ENCODE measurements at places on chromosomes 12 and 14.

GRCh38 chr12:95532851-95533250, 18.4 kb downstream of the USP44 start:
- no peak for DNase-seq

GRCh38 chr14:54646626-54647025, 79.7 kb downstream of the SAMD4A start:
- no peak for DNase-seq

- no peak for DNase-seq
Observed at GRCh38 chr12:122668268-122668667, 34.9 kb downstream of the HCAR2 start.

GRCh38 chr12:124629117-124629516, 61.7 kb upstream of the NCOR2 start:
- DNase-seq: no peak

GRCh38 chr12:121532503-121533393, 48.1 kb downstream of the KDM2B start:
- DNase-seq: no peak

- no peak for DNase-seq
Observed at GRCh38 chr14:75246546-75247285, 31.9 kb upstream of the FOS start.

GRCh38 chr14:24106672-24107271, 7.8 kb upstream of the DCAF11 start:
- no peak for DNase-seq

DNA sequence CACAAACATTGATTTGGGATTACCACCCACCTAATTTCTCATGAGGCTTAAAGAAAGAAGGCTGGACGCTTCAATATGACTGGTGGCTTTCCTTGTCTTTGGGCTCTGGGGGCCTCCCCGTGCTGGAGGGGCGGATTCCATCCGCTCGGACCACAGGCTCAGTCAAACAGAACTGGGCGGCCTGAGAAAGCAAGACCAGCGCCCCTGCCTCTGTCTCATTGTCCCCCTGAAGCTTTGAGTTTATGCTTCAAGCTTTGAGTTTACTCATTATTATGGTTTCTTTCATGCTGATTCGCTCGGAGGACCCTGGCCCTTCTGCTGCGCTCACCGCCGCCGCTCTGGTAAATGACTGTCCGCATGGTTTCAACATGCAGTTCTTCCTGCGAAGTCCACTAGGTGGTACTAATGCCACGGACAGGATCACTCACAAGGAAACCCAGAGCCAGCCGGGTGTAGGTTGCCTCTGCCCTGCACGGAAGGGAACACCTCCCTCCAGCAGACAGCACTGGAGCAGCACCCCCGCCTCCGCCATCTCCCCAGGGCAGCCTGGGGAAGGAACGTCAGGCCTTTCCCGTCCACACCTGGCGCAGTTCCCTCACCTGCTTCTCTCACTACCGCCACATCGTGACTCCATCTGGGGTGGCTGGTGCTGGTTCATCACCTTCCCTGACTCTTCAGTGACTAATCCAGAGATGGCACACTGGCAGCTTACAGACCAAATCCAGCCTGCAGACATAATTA, 13.2 kb upstream of the TIGAR start:
- no peak for DNase-seq

GRCh38 chr12:64723630-64724029, 35.6 kb downstream of the GNS start:
- DNase-seq: no peak

GRCh38 chr14:22494486-22495135, 94.4 kb downstream of the DAD1 start:
- no peak for DNase-seq

DNA sequence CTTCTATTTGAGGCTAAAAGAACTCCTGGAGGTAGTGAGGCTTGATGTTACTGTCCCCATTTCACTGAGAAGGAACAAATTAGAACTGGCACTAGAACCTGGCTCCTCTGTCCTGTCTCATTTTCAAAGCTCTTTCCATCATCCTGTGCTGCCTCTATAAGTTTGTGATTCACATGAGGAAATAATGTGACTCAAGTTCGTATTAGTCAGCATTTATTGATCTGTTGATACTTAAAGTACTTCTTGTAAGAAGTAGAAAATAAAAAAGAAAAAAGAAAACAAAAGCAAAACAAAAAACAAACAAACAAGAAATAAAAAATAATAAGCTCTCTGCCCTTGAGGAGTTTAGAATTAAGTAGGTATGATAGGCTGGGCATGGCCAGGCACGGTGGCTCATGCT, 2.3 kb upstream of the ESPL1 start:
- DNase-seq: no peak

GRCh38 chr12:110549716-110550115, 33.4 kb downstream of the PPTC7 start:
- no peak for DNase-seq

DNA sequence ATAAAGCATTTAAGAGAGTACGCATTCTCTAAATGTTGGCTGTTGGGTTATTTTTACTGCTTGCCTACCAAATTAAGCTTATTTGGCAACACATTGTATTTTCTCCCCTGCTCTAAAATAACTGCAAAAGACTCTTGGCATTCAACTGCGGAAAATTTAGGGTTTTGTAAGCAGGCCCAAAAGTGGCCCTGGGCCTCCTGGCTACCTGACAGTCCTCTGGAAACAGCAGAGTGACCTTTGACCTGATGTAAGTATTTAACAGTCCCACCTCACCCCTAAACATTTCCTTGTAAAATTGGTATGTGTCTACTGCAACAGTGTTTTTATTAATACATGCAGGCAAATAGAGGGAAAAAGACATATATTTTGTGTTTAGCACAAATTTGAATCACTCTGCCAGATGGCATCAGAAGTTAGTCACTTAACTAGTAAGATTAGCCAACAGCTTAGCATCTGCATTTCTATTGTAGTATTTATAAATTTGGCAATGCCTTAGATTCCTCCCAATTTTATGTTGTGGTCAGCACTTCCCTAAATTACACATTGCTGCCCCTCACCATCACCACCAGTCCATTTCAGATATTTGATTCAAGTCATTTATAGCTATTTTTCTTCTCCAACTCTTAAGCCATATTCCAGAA, 11.2 kb downstream of the LLPH start:
- no peak for DNase-seq

DNA sequence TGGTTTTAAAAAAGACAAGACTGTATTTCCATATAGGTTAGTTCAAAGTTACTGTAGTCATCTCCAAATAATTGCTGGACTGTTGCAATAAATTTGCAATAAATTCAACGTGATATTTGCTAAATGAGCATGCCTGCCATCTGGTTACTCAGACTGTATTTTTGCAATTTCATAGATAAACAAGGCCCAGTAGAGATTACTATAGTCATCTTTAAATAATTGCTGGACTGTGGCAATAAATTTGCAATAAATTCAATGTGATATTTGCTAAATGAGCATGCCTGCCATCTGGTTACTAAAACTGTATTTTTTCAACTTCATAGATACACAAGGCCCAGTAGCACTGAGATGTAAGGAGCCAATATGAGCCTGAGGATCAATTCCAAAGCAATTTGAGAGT, 5.6 kb downstream of the NTN4 start:
- DNase-seq: no peak

DNA sequence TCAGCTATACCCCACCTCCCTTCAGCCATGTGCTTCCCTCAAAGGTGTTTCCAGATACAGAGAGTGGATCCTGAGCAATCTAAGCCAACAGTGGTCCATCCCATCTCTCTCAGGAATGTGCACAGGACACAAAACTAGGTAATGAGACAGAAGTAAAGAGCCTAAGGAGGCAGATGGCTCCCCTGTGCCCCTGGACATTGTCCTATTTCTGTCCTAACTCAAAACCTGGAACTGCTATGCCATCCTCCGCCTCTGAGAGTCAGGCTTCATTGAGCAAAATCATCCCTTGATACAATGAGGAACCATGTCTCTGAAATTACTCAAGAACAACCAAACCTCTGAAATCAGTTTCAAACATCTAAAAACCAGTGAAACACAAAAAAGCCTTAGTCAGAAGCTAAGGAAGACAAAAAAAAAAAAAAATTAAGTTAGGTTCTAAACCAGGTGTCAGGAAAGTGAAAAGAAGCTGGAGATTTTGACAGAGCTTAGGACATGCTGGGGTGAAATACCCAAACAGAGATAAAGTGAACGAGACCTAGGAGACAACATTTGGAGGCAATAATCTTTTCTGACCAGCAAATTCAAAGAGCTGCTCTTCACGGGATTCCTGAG, 200.3 kb upstream of the PLEKHG7 start:
- no peak for DNase-seq

GRCh38 chr14:81068176-81068782, 112.9 kb downstream of the TSHR start:
- no peak for DNase-seq

DNA sequence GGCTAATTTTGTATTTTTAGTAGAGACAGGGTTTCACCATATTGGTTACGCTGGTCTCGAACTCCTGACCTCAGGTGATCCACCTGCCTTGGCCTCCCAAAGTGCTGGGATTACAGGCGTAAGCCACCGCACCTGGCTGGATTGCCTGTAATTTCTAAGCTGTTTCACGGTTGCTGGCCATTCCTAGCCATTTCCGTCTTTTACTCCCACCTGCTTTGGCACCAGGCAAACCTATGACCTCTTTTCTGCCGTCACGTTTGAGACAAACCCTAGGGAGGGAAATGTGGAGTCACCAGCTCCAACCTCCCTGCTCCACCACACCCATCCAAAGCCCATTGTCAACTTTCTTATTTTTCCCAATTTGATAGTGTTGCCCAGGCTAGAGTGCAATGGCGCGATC, 1.2 kb downstream of the GPR132 start:
- no peak for DNase-seq

DNA sequence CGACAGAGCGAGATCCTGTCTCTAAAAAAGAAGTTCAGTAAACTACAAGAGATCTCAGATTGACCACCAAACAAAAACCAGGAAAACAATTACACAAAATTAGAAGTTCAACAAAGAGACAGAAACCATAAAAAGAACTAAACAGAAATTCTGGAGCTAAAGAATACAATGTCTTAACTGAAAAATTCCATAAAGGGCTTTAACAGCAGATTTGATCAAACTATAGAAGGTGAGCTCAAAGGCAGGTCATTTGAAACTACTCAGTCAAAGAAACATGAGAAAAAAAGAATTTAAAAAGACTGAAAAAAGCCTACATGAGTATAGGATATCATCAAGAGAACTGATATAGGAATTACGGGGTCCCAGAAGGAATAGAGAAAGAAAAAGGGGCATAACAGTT, 71.2 kb downstream of the ITPR2 start:
- no peak for DNase-seq

DNA sequence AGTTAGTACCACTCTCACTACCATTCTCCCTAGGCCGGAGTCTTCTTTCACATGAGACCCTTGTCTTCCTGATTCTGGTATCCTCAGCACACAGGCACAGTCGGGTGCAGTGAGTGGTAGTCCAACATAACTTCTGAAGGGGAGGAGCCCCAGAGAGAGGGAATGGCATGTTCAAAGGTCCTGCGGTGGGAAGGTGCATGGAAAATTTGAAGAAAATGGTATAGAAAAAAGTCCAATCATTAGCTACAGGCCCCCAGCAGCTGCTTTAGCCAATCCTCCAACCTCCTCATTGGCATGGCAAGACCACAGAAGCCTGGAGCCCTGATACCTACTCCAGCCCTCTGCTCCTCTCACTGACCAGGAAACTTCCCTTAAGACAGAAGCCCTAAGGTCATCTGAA, 96.6 kb downstream of the ZFP36L1 start:
- DNase-seq: no peak

GRCh38 chr12:88562151-88562550, 18.1 kb downstream of the KITLG start:
- no peak for DNase-seq

- no peak for DNase-seq
Observed at GRCh38 chr14:41549821-41550607, 56.7 kb upstream of the LRFN5 start.

DNA sequence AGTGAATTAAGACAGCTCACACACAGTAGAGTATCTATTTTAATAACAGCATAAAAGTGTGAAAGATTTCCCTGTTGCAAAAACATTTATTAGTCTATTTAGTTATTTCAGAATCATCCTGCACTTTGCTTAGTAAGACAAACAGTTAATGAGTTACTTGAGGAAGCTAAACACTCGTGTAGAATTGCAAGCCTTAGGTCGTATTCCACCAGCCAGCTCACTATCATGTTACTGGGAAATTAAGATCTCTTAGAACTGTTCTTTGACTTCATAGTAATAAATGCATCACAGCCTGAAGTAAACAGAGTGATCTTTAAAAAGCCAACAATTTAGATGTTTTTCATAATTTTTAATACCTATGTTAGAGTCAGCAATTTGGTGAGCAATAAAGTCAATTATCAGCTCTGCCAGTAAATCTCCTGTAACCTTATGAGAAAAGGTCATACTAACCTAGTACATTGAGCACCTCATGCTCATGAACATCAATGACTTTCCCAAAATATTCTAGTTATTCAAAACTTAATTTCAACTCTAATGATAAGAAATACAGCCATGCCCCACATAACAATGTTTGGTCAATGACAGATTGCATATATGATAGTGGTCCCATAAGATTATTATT, 26.7 kb upstream of the ETNK1 start:
- DNase-seq: no peak

DNA sequence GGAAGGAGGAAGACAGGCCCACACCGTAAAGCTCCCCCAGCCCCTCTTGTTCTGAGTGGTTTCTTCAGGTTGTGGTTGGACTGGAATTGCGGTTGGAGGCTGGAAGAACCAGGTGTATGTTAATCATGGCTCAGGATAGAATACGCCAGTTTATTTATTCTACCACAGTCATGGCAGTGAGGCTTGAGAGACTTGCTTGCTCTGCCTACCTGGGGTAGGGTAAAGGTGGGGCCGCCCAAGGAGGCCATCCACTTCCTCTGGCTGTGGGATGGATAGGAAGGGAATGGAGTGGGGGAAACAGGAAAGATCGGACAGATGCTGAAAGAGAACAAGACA, 8.1 kb downstream of the SHMT2 start:
- no peak for DNase-seq

- no peak for DNase-seq
Observed at GRCh38 chr12:92334552-92334951, 188.9 kb upstream of the BTG1 start.

GRCh38 chr12:129750421-129750820, 153.4 kb downstream of the TMEM132D start:
- DNase-seq: no peak

DNA sequence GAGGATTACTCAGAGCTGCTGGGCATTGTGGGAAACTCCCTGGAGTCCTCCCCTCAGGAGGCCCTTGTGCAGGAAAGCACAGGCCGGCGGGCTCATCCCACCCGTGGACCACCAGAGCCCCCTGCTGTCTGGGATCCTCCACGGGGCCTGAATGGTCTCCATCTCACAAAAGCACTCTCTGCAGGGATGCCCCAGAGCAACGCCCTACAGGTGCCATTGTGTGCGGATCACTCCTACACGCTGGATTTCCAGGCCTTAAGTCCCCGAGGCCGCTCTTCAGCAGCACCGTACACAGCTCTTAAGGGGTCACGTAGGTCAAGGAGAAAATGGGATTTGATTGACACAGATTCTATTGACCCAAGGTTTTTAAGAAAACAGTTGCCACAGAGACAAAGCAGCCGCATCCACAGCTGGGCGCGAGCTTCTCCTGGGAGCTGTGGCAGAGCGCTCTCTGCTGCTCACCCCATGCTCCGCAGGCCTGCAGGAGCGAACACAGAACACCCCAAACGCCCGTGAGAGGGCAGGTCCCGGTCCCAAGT, 36.7 kb upstream of the RIMBP2 start:
- no peak for DNase-seq

- DNase-seq: no peak
Observed at GRCh38 chr12:58283553-58283952, 342.2 kb downstream of the ATP23 start.

Measured in stimulated activated CD4-positive, alpha-beta T cell treated with anti-CD3 and anti-CD28 coated beads, Interleukin-1b, Interleukin-23, amount 100 ng/mL, for 1 hour (primary cell).